ENCODE measurements at places on chromosomes 1 and 21.

DNA sequence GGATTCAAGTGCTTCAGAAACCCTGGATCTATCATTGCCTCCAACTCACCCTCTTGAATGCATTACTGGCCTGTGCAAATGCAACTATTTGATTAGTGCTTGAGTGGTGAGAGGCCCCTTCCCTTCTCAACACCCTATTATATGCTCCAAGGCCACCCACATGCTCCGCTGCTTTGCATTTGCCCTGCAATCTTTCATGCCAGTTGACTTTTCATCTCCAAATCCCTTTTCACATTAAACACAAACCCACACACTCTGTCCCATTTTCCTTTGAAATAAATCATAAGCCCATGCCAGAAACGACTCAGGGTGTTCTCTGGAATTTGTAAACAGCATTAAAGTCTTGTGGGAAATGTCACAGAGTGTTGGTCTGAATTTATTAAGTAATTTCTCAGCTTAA is 78.9 kb upstream of the CTTNBP2NL start:
- DNase-seq: no peak

- DNase-seq: no peak
Measured at GRCh38 chr21:27475363-27475955, 508.6 kb upstream of the ADAMTS5 start.

DNA sequence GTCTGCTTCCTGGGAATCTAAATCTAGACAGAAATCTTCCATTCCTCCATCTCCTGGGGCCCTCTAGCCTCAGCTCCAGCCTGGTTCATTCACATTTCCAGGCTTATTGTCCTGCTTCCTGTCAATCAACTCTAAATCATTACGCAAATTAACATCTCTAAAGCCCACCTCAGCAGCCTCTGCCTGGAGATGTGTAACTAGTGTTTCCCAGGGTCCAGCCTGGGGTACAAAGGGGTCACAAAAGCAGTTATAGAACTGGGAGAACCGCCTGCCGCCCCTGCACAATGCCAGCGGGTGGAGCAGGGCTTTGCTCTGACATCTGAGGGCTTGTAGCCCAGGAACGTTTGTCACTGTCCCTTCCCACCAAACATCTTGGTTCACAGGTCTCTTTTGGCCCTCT is 373.5 kb downstream of the RRAGC start:
- no peak for DNase-seq

DNA sequence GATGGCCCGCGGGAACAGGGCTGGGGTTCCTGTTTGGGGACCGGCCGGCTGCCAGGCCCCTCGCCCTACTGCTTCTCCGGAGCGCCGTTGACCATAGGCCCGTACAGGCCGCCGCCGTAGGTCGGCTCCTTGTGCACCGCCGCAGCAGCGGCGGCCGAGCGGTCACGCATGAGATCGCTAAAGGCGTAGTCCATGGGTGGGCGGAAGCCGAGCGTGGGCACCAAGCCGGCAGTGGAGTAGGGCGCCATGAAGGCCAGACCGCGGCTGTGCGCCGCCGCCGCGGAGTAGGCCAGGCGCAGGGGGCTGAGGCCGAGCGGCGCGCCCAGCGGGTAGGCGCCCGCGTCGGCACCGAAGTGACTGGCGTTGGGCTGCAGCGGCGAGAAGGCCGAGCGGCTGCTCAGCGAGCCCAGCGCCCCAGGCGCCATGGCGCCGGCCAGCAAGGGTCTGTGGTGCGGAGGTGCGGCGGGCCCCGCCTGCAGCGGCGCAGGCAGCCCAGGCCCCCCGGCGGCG is 4.6 kb downstream of the DMRTA2 start:
- DNase-seq: peak; percentile 31

GRCh38 chr1:201119206-201120197 is 7.3 kb upstream of the CACNA1S start:
- DNase-seq: peak; percentile 56

DNA sequence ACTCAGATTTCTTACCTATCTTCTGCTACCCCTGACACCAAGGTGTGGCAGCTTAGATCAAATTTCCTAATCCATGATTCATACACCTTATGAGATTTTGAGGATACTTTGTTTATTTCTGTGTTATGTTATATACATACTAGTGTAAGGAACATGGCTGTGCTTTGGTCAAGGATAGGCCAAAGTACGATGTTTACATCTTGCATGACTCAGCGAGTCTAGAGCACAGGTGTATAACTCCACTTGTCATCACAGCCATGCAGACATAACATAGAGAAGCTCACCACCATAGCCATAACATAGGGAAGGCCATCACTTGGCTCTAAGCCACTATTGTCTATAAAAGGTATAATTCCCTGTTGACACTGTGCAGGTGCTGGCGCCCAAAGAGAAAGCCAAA is 61.2 kb downstream of the GBP6 start:
- DNase-seq: no peak

DNA sequence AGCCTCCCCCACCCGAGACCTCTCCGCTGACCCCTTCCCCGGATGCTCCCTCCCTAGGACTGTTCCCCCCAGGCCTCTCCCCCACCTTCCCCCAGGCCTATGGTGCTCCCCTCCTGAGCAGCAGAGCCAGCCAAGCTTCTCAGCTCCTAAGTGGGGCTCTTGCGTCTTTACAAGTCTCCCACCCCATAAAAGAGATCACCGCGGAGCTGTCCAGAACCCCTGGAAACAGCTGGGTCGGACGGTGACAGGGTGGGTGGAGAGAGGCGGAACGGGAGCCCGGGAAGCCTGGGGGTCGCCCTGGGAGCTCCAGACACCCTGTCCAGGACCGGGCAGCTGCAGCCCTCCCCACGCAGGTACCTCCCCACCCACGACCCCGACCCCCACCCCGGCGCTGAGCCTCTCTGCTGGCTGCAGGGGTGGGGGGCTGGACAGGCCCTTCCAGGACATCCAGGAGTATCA is 61.2 kb downstream of the WNT9A start:
- DNase-seq: no peak

- DNase-seq: no peak
Measured at GRCh38 chr1:241475671-241476070, 43.9 kb downstream of the FH start.

- DNase-seq: no peak
Measured at GRCh38 chr1:98331718-98332311, 329.7 kb upstream of the SNX7 start.

DNA sequence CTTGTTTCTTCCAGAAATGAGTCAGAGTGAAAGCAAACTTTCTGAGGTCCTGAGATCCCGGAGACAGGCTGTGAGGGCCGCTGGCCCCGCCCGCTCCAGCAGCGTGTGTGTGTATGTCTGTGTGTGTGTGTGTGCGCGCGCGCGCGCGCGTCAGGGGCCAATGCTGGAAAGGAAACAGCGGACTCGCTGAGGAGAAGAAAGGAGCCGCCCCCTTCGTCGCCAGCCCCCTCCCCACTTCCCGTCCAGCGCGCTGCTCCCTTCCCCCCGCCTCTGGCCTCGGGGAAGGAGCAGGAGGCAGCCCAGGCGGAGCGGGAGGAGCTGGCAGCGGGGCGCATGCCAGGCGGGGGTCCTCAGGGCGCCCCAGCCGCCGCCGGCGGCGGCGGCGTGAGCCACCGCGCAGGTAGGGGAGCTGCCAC is at the start of gene DISC1:
Gene DISC1 (plus strand): TSS at position 256 of the 416 bp plus-strand sequence. CDS start 78 bp downstream, at position 334.
- DNase-seq: peak; percentile 95

DNA sequence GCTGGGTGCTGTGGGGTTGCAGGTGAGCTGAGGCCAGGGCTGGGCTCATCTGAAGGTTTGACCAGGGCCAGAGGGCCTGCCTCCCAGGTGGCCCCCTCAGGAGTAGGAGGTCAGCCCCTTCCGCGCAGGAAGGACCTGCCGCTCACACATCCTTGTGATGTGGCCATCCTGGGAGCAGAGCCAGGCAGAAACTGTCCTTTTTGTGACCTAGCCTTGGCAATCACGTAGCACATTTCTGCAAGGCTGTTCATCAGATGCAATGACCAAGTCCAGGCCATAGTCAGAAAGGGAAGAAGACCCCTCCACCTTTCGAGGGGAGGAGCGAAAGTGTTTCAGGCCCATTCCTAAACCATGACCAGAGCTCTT is 55.5 kb upstream of the TRAPPC10 start:
- no peak for DNase-seq

DNA sequence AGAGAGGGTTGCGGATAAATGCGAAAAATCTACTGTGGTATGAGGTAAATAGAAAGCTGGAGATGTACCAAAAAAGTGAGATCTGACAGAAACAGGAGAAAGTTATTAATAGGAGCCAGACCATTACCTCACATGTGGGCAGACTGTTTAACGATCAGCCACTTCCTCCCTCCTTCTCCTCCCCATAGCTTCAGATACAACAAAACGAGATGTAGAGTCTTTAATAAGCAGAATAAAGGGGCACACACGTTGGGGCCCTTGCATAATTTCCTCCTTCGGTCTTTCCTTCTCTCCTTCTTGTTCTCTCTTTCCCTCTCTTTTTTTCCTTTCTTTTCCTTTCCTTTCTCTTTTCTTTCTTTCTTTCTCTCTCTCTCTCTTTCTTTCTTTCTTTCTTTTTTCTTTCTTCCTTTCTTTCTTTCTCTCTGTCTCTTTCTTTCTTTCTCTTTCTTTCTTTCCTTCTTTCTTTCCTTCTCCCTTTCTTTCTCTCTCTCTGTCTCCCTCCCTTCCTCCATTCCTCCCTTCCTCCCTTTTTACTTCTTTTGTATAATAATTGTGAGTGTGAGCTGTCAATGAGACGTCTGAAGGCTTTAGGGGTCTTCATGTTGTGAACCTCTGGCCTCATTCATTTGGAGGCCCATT is 242.1 kb downstream of the GRIK1 start:
- DNase-seq: no peak

DNA sequence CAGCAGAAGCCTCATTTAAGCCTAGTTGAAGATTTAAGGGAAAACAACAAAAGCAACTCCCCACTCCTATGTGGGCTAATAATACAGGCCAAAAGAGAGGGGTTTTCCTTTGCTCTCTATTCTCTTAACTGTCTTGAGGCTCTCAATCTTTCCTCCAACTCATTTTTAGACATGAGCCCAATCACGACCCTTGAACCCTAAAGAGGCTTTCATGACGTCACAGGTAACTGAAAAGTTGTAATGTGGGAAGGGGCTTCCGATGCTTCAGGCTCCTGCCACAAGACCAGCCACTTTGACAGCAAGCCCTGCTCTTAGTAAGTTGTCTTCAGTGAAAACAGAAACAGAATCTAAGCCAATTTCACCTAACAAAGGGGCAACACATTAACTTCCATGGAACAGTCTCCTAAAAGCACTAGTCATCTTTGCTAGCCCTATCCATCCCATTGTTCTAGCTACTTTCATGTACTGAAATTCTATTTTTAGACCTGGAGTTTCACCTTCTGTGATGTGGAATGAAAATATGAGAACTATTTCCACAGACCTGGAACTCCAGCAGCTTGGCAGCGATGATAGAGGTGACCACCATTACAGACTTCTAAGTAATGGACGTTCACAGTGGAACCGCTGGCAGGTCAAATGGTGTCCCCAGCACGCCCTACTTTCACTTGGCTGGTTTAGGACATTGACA is 36.3 kb downstream of the GPR161 start:
- no peak for DNase-seq

GRCh38 chr1:34140011-34140676 is 24.9 kb downstream of the CSMD2 start:
- DNase-seq: no peak

DNA sequence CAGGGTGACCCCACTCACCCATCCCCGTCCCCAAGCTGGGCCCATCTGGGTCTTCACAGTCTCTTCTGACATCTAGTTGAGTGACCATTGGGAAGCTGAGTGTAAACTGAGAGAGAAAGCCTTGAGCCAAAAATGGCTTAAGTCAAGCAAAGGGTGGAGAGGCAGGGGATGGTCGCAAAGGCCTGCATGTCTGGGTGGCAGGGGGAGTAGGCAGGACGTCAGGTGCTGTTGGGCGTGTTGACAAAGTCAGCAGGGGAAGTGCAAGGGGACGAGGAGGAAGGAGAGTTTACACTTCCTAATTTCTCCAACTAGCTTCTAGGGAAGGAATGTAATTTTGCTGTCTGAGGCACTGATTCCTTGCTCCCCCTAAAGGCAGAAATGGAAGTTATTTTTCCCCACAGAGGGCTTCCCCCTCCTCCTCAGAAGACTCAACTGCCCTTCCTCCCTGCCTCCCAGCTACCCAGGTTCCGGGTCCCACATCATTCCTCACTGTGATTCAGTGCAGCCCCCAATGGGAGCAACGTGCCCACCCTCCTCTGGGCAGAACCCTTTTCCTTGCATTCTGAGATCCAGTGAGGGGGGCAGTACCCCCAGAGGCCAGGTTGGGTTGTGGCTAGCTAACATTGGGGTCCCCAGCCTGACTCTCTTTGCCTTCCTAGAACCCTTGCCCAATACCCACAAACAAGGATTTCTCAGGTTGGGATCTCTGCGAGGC is 1.2 kb upstream of the ADORA1 start:
- DNase-seq: no peak

GRCh38 chr1:75969550-75969949 is 37.3 kb upstream of the ASB17 start:
- no peak for DNase-seq

DNA sequence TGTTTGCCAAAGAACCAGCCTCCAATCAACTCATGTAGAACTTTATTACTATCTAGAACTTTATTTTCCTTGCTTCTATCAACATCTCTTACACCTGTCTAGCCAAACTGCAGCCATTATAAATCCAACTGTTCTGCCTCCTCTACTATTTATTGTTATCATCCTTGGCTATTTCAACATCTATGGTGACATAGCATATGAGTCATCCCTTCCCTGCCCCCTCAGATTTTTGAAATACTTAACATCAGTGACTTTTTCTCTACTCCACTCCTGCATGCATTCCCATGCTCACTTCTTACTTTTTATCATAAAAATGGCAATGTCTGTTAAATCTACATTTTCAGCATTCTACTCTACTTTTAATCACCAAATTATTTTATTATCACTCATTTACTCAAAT is 544.9 kb upstream of the NEGR1 start:
- DNase-seq: no peak

DNA sequence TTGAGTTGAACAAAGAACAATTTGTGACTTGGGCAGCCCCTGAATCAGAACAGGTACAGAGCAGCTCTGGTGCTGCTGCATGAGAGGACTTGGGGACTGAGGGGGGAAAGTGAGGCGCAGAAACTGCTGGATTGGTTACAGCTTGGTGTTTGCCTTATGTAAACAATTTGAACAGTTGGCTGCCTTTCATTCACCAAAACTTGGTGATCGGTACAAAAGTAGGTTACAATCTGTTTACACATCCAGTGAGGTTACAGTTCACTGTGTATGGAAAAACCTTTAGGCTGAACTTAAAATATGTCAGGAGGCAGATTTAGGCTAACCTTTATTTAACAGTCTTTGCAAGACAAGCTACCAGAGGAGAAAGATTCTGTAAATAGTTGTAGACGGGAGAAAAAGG is 28.6 kb upstream of the MTR start:
- DNase-seq: no peak

- DNase-seq: no peak
Measured at GRCh38 chr1:111179968-111180533, 20.4 kb downstream of the DENND2D start.

All from right hindlimb (tissue), 1 donor.